Muscle of arm (tissue), 14 donors: ENCODE measurements at places on chromosomes 11 and 22. TPM values are rescaled to one million over a fixed set of nuclear protein-coding genes. Genes with fewer than 3 reads are reported as not detected.

Gene MRGPRE
- not detected for polyA plus RNA-seq

Gene NFAM1
- 0.53 TPM for polyA plus RNA-seq

Gene CSRP3
- polyA plus RNA-seq: 662 TPM

Gene OR2D2
- not detected for polyA plus RNA-seq

- no peak for DNase-seq
Measured at GRCh38 chr11:133576351-133576750, 44.0 kb upstream of the OPCML start.

- DNase-seq: peak; percentile 69
Measured at GRCh38 chr22:44698531-44699421, 3.2 kb upstream of the PRR5 start.

- DNase-seq: no peak
Measured at GRCh38 chr11:119924017-119924416, 195.0 kb upstream of the NECTIN1 start.

DNA sequence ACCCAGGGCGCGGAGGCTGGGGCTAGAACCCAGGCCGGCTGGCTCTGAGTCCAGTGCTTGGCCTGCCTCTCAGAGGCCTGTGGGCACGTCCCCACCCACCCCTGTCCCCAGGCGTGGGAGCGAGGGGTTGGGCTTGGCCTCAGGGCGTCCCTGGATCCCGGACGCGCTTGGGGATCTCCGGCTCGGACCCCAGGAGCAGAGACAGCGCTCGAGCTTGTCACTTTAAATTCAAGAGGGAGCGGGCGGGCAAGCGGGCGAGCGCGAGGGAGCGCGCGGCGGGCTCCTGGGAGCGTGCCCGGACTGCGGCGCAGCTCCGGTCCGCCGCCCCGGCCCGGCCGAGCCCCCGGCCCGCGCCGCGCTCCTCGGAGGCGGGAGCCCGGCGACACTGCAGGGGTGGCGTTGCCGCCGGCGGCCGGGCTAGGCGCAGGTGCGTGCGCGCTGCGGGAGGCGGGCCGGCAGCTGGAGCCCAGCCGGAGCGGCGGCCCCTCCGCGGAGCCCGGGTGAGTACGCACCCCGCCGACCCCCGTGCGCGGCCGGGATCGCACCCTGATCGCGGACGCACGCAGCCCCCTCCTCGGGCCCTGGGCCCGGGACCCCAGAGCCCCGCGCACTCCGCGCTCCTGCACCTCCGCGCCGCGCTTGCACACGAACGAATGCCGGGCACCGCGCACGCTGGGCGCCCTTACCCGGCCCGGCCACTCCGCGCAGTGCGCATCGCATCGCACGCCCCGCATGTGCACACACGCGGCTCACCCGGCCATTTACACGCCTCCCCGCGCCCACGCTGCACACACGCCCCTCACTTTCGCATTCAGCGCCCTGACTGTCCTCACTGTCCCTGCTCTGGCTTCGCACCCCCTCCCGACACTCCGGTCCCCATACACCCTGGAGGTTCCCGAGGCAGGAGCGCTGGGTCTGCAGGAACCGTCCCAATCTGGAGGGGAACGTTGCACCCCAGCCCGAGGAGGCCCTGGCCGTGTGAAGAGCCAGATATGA lies at the start of gene SYT12:
TSS of gene SYT12 (plus strand) at position 174 of the 996 bp plus-strand sequence. CDS start 7,011 bp downstream, outside the sequence.
- no peak for DNase-seq

- DNase-seq: no peak
Measured at GRCh38 chr11:94746721-94747120, 21.4 kb upstream of the AMOTL1 start.
